ENCODE measurements at places on chromosomes 13 and 19.

DNA sequence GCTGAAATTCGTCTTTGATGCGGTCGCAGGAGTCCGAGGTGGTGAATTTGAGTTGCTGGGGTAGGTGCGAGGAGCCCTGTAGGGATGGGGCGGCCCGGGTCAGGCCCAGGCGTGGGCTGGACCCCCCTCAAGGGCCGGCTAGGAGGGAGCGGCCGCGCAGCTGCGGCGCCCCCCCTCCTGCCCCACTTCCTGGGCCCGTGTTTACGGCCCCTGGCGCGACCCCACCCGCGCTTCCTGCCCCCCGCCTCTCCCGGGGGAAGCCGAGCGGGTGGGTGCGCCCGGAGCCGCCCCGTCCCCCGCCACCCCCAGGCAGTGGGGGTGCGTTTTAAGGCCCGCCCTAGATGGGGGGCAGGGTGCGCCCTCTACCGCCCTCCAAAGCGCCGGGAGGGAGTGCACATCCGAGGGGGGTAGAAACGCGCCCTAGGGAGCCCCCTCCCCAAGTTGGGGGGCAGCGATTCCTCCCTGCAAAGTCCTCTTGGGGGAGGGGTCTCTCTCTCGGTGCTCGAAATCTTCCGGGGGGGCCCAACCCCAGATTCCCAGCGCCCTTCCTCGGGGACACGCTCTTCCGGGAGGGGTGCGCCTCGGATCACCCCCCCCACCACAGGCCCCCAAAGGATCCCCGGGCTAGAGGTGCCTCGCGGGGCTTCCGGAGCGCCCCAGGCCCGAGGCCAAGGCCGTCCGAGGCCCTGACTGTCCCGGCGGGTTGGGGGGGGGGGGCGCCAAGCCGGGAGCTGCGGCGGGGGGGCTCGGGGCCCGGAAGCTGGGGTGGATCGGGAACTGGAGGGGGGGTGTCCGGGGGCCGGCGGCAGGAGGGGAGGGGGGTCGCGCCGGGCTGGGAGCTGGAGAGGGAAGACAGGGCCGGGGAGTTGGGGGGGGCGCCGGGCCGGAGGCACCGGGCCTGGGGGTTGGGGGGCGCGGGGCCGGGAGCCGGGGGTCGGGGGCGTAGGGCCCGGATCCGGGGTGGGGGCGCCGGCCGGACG lies 823 bp downstream of the TLE5 start:
- peak; percentile 74 for DNase-seq

DNA sequence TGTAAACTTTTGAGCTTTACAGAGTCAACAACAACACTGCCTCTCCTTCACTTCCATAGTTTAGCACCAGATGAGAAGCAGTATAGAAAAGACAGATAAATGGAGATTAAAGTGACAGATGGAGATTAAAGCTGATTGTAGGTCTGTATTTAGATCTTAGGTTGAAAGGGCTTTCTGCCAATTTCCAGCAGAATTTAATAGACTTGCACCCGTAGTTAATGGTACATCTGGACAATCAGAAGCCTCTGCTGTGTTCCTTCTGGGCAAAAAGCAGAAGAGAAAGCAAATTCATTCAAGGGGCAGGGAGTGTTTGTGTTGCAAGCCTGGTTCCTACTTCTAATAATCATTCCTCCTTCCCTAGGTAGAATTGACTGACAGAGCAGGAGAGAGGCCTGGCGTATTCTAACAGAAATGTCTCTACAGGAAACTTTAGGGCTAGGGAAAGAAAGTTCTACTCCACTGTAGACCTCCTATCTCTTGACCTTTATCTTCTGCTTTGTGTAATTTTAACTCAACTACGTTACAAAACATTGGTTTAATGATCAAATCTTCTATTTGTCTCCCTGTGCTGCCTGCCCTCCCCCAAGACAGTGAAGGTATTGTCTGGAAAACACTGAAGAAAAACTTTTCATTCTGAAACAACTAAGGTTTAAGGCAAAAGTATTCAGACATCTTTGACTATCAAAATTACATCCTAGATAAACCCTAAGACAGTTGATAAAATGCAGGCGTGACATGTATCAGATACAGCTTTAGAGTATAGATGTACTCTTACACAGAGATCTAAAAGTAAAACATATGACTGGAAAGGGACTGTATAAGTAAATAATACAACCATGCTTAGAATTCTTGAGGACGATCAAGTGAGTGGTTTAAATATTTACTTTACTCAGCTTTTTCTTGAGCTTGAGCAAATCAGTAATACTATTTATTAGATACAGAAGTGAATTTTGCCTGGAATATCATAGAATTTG lies 44.4 kb downstream of the GPC6 start:
- DNase-seq, result peak; percentile 2

DNA sequence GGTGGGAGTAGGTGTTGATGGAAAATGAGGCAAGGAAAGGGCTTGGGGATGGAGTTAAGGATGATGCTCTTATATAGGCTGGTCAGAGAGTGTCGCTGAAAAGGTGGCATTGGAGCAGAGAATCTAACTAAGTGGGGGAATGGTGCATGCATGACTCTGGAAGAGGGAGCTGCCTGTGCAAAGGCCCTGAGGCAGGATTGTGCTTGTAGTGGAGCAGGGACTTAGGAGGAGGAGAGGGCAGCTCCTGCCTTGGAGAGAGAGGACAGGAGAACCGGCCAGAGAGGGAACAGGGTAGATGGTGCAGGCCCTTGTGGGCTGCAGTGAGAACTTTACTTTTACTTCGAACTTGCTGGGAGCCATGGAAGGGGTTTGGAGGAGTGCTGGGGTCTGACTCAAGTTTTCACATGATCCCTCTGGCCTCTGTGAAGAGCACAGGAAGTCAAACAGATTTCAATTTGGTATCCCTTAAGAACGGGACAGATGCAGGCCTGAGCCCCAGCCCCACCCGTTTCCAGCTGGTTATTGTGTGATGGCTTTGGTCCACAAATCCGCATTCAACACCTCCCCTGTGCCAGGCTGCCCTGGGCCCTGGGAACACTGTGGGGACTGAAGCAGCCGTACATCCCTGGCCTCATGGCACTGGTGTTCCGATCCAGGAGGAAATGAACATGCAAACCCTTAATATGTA lies 7.0 kb downstream of the AP2A1 start:
- DNase-seq, result no peak

DNA sequence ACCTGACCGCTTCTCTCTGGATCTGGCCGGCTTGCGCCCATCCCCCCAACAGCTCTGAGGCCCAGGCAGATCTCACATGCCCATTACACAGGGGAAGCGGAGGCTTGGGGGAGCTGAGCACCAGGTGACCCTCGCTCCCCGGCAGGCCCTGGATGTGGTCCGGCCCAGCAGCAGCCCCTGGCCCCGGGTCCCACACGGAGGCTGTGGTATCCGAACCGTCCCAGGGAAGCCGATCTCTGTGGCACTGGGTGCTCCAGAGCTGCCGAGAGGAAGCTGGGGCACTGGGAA lies 27.7 kb downstream of the SBNO2 start:
- DNase-seq, result no peak

GRCh38 chr19:10981252-10981895 lies 20.5 kb downstream of the SMARCA4 start:
- DNase-seq, result no peak

DNA sequence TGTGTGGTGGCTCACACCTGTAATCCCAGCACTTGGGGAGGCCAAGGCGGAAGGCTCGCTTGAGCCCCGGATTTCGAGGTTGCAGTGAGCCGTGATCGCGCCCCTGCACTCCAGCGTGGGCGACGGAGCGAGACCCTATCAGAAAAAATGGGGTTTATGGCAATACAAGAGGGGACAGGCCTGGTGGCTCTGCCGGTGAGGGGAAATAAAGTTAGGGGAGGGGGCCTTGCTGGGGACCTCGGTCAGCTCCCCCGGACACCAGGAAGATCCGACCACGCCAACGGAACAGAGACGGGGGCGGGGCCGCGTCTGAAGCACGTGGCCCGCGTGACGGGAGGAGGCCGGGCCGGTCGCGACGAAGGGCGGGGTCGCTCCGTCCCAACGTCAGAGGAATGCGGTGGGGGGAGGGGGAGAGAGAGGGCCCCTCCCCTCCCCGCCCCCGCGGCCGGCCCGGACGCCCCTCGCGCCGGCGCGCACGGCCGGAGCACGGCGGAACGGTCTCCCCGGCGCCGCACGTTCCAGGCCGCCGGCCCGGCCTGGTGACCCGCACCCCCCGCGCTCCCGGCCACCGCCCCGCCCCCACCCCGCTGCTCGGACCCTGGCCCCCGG lies 1.9 kb upstream of the HNRNPL start:
- DNase-seq, result peak; percentile 98

All from muscle of leg (tissue), 16 donors.